ENCODE measurements at places on chromosomes 3 and 15.

GRCh38 chr3:196311-197148, at the start of gene CHL1:
CHL1 (plus strand) TSS chr3:196763; CDS start chr3:319777, 123,014 bp downstream.
- no peak for DNase-seq

- no peak for DNase-seq
Measured at GRCh38 chr3:149605902-149606301, 51.9 kb downstream of the WWTR1 start.

GRCh38 chr3:32379831-32380500, 11.7 kb upstream of the CMTM7 start:
- no peak for DNase-seq

DNA sequence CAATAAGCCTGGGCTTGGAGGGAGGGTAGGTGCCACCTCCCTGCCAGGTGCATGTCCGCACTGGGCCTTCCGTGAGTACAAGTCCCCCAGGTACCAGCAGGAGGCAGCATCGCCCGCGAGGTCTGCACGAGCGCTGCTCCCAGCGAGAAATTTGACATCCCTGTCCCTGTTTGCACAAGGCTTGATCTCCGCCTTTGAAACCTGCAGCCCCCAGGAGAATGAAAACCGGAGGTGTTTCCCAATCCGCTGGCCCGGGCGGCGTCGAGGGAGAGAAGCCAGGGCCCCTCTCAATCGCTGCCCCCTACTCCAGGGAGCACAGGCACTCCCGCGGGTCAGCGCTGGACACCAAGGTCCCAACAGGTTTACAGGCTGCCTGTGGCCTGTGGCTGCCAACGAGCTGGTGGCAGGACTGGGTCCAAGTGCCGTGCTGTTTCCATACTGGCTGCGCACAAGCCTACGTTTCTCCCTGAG, 961 bp downstream of the HAPLN3 start:
- DNase-seq: no peak

GRCh38 chr3:66490984-66491383, 9.8 kb downstream of the LRIG1 start:
- no peak for DNase-seq

- no peak for DNase-seq
Measured at GRCh38 chr15:36843822-36844221, 256.5 kb downstream of the MEIS2 start.

GRCh38 chr3:128489927-128490649, 2.9 kb downstream of the GATA2 start:
- DNase-seq: no peak

GRCh38 chr3:20608054-20608738, 422.2 kb upstream of the SGO1 start:
- DNase-seq: no peak
